Liver (tissue), 10 donors: ENCODE measurements at places on chromosomes 12 and 14.

DNA sequence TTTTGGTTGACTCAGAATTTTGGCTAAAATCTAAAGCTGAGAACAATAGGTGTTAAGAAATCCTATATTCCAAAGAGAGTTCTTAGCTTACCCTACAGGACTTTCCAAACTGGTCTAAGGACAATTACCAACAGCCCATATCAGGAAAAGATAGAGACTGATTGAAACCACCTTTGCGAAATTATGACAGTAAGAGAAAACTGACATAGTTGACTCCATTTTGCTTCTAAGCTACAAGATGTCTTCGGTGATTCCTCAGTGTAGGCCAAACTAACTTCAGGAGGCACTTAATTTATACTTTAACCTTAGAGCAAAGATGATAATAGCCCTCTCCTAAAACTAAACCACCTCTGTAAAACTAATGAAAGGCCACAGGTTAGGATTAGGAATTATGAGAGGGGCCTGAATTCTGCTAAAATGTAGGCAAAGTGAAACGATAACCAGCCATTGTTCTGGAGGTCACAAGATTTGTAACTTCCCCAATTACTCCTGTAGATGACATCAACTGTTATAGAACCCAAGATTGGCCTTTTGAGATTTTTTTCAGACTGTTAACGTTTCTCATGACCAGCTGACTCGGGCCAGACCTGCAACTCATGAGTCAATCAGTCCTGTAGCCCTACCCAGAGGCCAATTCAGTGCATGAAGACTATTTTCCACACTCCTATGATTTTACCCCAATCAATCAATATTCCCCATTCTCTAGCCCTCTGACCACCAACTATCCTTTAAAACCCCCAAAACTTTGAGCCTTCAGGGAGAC, 43.0 kb downstream of the KLRG1 start:
- DNase-seq: no peak
- no peak overlapping the region for H3K4me3 ChIP-seq
- no peaks in the 10 kb centered on the region for H3K4me1 ChIP-seq
- no peaks in the 10 kb centered on the region for H3K36me3 ChIP-seq
- no peak overlapping the region for H3K27ac ChIP-seq
- no peaks in the 10 kb centered on the region for H3K27me3 ChIP-seq

GRCh38 chr12:64707362-64707761, 51.8 kb downstream of the GNS start:
- H3K27me3 ChIP-seq: no peaks in the 10 kb centered on the region
- H3K4me3 ChIP-seq: no peak overlapping the region
- no peaks in the 10 kb centered on the region for H3K36me3 ChIP-seq
- H3K4me1 ChIP-seq: no peaks in the 10 kb centered on the region
- H3K27ac ChIP-seq: no peak overlapping the region
- DNase-seq: no peak

GRCh38 chr14:75825147-75825592, 156.6 kb downstream of the TGFB3 start:
- peaks cover 7% of the 10 kb centered on the region for H3K36me3 ChIP-seq
- H3K27ac ChIP-seq: no peak overlapping the region
- no peaks in the 10 kb centered on the region for H3K4me1 ChIP-seq

DNA sequence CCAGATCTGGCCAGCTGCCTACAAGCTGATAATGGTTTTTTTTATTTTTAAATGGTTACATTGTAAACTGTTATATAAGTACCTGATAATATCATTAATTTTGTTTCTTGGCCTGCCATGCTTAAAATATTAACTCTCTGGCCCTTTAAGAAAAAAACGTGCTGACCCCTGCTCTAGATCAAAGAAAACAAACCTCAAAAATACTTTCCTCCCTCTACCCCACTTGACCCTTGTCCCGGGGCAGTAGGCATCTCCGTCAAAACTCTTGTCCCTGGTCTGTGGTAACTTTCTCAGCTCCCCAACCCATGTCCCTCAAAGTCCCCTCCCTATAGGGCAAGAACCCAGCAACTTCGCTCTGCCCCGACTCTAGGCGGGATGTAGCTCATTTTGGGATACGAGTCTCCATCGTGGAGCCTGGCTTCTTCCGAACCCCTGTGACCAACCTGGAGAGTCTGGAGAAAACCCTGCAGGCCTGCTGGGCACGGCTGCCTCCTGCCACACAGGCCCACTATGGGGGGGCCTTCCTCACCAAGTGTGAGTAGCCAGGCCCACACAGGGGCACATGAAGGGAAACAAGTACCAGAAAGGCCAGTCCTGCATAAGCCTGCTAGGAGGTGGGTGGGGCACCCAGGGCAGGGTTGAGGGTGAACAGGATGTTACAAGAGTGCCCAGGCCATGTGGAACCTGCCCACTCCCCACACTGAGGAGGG, 3.5 kb downstream of the RDH5 start:
- H3K36me3 ChIP-seq: peaks cover 15% of the 10 kb centered on the region
- H3K4me3 ChIP-seq: no peak overlapping the region
- no peak for DNase-seq
- peak overlapping the region; percentile 29 for H3K27ac ChIP-seq
- H3K27me3 ChIP-seq: no peaks in the 10 kb centered on the region

GRCh38 chr12:123938679-123939480, 33.8 kb downstream of the CCDC92 start:
- no peak overlapping the region for H3K27ac ChIP-seq
- H3K36me3 ChIP-seq: peaks cover 12% of the 10 kb centered on the region
- no peak for DNase-seq
- no peaks in the 10 kb centered on the region for H3K27me3 ChIP-seq
- no peak overlapping the region for H3K4me3 ChIP-seq
- H3K4me1 ChIP-seq: peaks cover 1% of the 10 kb centered on the region
